ENCODE measurements at places on chromosomes 5 and 9.

GRCh38 chr9:80435591-80435990, 863.8 kb downstream of the TLE4 start:
- no peak for DNase-seq

GRCh38 chr9:94082956-94083355, 1.3 kb upstream of the PTPDC1 start:
- DNase-seq = no peak

DNA sequence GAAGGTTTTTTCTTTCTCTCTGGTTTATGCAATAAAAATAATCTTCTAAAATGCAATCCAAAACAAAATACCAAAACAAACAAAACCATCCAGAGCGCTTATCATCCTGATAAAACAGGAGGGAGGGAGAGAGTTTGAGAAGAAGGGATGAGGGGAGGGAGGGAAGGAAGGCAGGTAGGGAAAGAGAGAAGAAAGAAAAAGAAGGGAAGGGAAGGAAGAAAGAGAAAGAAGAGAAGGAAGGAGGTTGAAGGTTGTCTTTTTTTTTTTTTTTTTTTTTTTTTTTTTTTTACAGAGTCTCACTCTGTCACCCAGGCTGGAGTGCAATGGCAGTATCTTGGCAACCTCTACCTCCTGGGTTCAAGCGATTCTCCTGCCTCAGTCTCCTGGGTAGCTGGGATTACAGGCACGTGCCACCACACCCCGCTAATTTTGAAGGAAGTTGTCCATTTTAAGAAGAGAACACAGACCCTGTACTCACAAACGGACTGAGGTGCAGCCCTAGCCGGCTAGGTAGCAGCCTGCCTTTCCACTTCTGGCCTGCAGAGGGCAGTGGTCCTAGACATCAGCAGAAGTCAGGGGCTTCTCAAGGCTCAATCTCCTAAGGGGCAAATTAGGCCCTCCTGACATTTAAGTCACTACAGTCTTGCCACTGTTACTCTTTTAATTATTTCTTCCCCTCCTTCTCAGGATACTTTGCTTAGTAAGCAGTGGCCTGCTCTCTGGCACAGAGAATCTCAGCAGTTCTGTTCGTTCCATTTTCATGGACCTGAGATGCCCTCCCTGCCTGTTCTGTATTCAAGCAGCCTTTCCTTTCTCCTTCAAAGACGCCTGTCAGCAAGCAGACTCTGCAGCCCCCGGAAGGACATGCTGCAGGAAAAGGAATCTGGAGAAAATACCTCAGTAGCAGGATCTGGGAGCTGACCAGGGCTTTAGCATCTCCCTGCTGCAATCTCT, 76.4 kb downstream of the EPB41L4B start:
- peak; percentile 66 for DNase-seq

- no peak for DNase-seq
Observed at GRCh38 chr5:86542532-86542931, 75.2 kb upstream of the COX7C start.

GRCh38 chr5:159883522-159883950, 32.7 kb upstream of the ADRA1B start:
- DNase-seq = no peak

GRCh38 chr9:33659921-33660320, 135.4 kb upstream of the PRSS3 start:
- DNase-seq = no peak

- no peak for DNase-seq
Observed at GRCh38 chr5:126597156-126597555, 2.1 kb upstream of the ALDH7A1 start.

DNA sequence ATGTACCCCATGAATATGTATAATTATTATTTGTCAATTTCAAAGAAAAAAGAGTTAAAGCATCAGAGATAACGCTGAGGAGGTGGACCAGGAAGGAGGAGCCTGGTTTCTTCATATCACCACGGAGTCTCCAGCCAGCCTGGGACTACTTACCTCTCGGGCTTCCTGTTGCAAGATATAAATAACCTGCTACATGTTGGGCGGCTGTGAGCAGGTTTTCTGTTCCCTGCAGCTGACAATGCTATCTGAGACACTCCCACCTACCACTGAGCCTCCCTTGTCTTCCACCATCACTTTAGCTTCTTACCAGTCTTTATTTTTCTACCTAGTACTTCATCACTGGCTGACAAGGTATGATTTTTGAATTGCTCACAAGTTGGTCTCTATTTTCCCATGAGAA, 102.7 kb upstream of the CPEB4 start:
- no peak for DNase-seq
